Osteocyte (in vitro differentiated cells): ENCODE measurements at places on chromosomes 1 and 21.

GRCh38 chr1:167054531-167054930, 35.6 kb downstream of the GPA33 start:
- DNase-seq, result no peak

GRCh38 chr1:1432274-1432950, 3.1 kb upstream of the VWA1 start:
- DNase-seq, result no peak

DNA sequence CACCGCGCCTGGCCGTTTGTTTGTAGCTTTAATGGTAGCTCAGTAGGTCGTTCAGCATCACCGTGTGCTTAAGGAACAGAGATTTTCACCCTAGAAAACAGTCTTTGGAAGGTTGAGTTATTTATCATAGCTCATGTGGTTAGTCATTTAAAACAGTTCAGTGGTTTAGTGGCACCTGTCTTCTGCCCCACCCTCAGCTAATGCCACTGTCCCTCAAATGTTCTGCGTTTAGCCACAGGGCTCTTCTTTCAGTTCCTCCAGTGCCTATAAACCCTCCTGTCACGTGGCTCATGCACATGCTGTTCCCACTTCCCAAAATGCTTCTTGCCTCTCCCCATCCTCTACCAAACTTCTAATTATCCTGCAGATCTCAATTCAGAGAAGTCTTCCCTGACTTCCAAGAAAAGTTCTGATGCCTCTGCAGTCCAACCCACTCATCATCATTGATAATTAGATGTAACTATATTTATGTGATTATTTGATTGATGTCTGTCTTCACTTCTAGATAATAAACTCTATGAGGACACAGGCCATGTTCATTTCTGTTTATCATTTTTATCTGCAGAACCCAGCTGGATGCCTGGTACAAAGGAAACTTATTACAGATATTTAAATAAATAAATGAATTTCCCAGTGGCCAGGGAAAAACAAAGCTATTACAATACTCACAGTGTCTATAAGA, 14.4 kb upstream of the DIPK1A start:
- DNase-seq, result no peak

GRCh38 chr1:217747156-217747769, 116.1 kb downstream of the SPATA17 start:
- DNase-seq, result no peak

- DNase-seq, result no peak
Observed at GRCh38 chr1:35932941-35933340, 2.0 kb downstream of the AGO3 start.

- DNase-seq, result no peak
Observed at GRCh38 chr1:206012086-206012859, 9.1 kb upstream of the RAB7B start.
